A172 (cell line): ENCODE measurements at places on chromosomes 7 and 10. TPM values are rescaled to one million over a fixed set of nuclear protein-coding genes. Genes with fewer than 3 reads are reported as not detected.

PAX4 gene
- not detected in 2 replicates for total RNA-seq

DNA sequence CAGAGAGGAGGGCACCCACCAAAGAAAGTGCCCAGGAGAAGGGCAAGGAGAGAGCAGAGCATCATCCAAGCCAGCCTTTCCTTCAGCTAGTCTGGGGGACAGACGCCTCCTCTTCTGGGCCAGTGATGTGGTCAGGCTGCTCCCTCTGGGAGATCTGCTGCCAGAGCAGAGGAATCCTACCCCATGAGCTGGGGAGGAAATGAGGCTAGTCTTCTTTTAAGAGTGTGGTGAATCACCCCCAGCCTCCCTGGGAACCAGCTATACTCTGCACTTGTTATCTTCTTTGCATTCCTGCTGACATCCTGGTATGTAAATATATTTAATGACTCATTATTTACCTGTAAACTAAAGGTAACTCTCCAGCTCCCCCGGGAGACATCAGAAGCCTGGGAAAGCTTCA lies 41.6 kb upstream of the EPHB6 start:
- peak; percentile 94 for DNase-seq

SKIDA1 gene
- total RNA-seq = 0.53 and 2.4 TPM in 2 replicates

- no peak for DNase-seq
Observed at GRCh38 chr7:134477954-134478353, 19.1 kb upstream of the AKR1B1 start.

DNA sequence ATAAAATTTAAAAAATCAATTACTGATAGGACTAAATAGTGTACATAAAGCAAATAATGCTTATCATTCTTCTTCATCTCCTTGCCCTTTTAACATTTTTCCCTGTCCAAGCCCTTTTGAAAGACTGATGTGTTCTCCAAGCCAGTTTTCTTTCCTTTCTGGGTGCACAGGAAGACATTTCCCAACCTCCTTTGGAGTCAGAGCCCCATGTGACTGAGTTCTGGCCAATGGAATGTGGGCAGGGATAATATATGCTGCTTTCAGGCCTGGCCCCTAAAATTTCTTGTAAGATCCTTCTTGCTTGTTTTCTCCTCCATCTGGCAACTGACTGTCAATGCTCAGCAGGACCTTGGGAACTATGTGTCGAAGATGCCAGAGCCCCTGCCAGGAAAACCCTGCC lies 197.5 kb downstream of the EMX2 start:
- no peak for DNase-seq

DNA sequence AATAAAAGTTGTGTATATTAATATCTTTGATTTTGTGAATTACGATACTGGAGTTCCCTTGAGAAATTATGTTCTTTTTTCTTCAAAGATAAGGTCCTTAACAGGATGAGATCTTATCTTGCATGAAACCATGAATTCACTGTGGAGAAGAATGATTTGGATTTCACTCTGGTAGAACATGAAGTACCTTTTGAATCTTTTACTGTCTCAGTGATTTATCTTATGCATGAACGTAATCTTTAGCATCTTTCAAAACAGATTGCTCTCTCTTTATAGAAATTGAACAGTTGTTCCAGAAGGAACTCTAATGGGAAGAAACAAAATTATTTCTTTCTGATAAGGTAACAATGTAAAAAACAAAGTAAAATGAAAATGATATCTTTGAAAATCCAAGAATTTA lies 11.0 kb upstream of the ZNF438 start:
- no peak for DNase-seq

DNA sequence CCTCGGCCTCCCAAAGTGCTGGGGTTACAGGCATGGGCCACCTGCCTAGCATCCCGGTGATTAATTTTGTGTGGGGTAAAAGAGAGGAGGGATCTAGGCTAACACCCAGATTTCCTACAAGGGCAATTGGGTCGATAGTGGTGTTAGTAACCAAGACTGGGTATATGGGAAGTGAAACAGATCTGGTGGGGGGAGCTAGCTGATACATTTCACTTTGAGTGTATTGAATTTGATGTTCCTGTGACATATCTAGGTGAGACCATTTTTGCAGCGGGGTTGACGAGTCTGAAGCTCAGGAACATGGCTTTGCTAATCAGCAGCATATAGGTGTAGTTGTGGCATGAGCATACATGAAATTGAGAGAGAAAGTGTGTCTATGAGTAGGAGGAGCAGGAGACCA lies 12.0 kb downstream of the CLCN1 start:
- DNase-seq = no peak

- peak; percentile 82 for DNase-seq
Observed at GRCh38 chr7:138842111-138842510, 44.1 kb upstream of the ATP6V0A4 start.

DNA sequence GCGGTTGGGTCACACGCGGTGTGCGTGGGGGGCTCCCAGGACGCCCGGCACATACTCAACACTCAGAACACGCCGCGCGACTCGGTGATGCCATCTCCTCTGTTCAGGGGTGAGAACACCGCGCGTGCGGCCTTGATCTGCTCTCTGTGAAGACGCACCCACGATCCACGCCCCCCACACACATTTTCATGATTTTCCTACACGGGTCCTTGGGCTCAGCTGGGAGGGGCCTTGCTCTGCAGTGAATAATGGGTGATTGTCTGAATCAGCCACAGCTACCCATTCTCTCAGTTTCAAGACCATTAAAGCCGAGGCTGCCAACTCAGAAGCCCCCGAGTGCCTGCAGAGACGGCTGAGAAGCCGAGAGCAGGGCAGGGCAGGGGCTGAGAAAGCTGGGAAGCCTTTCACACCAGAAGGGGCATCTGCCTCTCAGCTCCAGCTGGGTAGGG lies 54.3 kb upstream of the PDGFA start:
- no peak for DNase-seq

DNA sequence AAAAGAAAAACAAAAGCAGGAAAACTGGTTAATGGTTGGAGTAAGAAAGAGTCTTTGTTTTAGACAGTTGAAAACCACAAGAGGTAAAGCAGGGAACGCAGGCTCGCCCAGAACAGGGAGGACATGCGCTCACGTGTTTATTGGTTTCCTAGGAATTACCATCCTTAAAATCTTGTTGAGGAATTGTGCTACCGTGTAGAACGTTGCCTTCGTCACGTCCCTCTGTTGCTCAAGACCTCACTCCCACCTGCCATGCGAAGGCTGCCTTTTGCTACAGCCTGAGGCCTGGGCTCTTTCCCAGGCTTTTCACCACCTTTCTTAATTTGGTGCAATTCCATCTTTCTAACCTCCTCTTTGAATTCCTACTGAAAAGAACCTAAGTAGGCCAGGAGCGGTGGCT lies 61.6 kb upstream of the CAMK1D start:
- DNase-seq = no peak

DNA sequence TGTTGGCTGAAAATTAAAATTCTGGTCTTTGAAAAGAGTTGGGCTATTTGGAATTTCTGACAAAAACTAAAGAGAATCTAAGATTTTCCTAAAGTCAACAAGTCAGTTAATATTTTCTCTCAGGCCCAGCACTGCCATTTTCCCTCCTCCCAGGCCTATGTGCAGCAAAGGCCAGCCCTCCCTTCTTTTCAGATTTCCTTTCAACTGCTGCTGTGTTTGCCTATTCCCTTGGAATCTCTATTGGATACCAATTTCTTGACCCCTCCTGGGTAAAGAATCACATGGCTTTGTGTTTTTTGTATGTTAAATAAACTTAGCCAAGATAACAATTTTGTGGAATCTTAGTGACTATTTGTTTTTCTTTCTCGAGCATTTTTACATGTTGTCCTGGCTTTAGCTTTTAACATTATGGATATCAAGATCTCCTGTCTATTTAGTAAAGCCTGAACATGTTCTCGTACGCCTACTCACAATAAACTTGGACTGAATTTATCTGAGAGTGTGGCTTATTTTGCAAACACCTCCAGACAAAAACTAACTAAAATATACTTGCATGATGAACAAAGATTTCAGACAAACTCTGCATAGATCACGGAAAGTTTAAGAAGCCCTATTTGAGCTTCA lies 19.9 kb downstream of the MACC1 start:
- no peak for DNase-seq

DNA sequence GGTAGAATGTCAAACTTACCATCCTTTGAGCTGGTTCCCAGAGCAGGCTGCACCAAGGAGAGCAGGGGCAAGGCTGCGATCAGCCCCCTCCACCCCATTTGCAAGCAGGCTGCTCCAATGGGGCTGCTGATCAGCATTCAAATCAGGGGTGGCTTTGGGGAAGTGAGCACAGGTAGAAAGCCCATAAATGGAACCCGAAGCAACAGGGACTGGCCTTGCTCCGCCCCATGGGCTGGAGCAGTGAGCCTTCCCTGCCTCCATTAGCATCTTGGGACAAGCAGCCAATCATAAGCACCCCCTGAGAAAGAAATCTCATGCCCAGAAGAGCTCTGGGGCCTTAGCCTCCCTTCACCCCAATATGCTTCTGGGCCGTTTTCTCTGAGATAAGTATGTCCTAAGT lies 4.0 kb upstream of the PKD1L1 start:
- DNase-seq = no peak

DNA sequence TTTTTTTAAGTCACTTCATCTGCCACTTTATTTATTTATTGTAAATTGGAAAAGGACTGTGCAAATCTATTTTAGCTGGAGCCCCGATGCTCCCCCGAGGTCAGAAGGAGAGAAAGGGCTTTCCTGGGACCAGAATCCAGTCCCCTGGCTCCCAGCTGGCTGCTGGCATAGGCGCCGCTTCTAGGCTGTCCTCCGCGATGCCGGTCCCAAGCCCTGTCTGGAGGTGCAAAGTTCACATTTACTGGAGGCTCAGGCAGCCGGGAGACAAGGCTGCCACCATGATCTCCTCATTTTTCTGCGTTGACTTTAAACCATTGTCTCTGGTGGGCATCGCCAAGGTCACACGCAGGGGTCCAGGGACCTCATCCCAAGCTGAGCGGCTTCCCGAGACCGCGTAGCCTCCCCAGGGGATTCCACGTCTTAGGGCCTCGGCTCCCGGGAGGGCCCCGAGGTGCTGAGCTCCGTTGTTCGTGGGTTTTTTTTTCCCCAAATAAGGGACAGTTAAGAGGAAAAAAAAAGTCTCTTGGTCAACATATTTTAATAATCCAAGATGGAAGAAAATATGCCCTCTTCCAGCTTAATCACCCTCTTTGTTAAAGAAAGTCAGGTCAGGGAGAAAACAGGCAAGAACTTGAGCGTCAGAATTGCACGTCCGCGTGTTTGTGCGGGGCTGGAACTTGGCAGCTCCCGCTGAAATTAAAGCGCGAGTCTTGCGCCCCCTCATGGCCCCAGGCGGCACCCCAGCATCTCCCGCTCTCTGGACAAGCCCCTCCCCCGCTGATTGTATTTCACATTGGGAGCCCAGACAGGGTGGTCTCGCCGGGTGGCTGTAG lies 11.9 kb downstream of the RGR start:
- no peak for DNase-seq

TLL2 gene
- 0.12 and 0.38 TPM in 2 replicates for total RNA-seq

GRCh38 chr7:16563281-16564022 lies 36.8 kb downstream of the LRRC72 start:
- DNase-seq = no peak

DNA sequence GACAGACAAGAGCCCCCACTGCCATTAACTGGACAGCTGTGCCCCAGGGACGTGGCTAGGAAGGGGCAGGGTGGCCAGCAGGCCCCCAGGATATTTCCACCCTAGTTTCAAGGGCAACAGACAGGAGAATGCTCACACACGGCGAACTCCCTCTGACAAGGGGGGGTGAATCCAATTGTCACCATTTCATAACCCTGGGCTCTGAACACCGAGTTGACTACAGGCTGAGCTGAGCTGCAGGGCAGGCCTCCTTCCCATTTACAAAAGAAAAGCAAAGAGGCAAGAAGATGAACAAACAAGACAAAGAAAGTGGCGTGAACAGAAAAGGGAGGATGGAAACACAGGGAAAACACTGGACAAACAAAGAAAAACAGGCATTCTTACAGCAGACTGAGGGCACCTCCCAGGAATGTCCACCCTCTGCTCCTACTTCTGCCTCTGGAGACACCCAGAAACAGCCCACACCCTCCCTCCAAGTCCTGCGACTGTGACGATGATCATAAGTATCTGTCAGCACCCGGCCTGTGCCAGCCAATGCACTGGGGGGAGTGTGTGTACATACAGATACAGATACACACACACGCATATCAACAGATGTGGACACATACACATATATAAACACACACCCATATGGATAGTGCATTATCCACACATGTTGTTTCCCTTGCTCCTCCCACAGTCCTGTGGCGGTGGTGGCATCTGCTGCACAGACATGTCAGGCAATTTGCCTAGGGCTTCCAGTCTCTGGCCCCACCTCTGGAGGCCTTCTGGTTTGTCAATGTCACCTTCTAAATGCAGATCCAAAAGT lies 66.2 kb downstream of the FAM53B start:
- no peak for DNase-seq

DNA sequence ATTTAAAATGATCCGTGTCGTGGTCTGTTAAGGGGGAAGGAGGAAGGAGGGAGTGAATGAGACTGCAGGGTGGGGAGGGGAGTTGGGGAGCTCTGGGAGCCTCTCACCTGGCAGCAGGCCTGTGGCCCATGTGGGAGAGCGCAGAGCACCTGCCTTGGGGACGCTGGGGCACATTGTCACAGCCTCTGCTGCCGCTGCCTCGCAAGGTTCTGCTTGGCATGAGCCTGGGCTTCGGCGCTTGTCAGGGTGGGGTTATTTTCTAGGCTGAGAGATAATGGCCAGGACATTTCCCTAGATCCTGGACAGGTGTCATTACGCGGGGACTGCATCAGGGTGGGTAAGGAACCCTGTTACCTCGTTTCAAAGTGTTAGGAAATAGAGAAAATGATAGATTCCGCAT lies 2.2 kb upstream of the SUN1 start:
- DNase-seq = no peak

DNA sequence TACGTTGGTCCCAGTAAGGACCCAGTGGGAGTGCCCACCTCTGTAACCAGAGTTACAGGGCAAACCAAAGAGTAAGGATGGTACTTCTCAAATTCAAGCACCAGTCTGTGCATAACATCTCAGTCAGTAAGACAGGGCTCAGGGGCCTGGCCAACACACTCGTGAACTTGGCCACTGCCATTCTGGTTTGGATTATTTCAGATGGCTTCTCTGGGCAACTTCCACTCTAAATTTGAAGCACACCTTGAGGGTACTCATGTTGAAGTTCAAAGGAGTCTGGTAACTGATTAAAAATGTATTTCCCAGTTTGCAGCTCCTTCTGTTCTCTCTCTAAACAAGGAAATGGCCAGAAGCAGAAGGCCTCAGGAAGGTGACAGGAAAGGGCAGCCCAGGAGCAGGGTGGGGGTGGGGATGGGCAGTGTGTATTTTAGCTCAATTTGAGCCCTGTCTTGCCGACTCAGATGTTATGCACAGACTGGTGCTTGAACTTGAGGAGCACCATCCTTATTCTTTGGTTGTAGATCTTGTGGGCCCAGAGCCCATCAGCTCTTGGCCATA lies 107.3 kb upstream of the GLI3 start:
- DNase-seq = no peak

GPER1 gene
- total RNA-seq = 7.3 and 12.1 TPM in 2 replicates

PON1 gene
- not detected in 2 replicates for total RNA-seq

C1QL3 gene
- not detected in 2 replicates for total RNA-seq

DNA sequence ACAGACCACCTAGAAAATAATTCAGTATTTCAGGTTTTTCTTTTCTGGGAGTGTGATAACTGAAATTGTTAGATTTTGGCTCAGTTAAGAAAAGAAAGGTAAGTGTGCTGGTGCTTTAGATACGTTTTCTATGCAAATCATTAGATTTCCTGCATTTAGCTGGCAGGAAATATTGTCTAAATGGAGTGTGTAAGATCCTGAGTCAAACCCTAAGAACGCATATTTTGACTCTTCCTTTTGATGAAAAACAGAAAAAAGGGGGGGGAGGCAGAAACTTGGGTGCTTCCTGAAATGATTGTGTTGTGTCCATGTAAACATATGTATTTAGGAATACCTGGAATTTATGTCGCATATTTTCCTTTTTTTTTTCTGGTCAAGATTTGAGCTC lies 1.2 kb downstream of the GRK5 start:
- no peak for DNase-seq

- no peak for DNase-seq
Observed at GRCh38 chr10:6624392-6624791, 44.3 kb upstream of the PRKCQ start.
